ENCODE measurements at places on chromosomes 2 and 18.

DNA sequence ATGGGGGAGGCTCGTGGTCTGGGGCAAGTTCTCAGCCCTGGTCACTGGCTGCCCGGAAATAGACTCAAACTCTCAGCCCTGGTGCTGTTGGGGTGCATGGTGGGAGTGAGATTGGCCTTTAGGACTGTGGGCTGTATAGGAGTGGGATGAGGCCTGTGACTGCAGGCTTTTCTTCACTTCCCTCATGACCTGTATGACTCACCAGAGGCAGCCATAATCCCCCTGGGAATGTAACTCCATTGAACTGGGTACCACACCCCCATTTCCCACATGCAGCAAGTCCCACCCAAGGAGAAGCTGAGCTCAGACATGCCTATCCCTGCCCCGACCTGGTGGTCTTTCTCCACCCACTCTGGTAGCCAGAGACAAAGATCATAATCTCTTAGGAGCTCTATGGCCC lies 177.7 kb upstream of the OSR1 start:
- no peak for DNase-seq

DNA sequence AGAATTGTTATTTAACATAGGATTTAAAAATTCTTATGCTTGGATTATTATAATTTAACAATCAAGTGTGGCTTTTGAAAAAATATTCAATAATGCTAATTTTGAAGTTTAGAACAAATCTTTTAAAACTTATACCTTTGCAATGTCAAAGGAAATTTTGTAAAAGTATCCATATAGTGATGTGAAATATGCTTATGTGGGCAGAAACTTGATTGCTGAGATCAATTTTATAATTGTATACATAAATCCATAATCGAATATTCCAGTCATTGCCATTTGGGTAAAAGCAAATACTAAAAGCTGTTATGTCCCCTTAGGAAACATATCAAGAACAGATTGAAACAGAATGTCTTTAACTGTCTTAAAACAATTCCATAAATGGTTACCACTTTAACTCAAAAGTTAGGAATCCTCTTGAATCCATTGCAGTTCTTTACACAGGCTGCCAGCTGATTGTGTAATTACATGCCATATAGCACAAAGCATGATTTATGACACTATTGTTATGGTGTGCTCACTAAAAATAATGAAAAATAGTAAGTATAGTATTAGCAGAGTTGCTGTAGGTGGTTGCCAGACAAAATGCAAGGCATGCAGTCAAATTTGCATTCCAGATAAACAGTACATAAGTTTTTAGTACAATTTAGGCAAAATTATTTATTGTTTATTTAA lies 24.2 kb downstream of the PLCL1 start:
- no peak for DNase-seq

DNA sequence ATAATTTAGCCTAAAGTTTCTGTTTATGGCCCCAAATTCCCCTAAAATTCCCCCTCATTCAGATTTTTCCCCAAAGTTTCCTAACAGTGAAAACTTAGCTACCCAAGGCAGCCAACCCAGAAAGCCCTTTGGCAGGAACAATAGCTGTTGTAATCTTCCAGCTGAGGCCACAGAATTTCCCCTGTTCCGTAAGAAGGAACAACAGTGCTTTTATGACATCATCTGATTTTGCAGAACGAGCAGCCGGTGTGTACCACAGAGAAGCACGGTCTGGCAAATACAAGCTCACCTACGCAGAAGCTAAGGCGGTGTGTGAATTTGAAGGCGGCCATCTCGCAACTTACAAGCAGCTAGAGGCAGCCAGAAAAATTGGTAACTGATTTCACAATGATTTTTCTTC lies 6.3 kb downstream of the TNFAIP6 start:
- DNase-seq: no peak

DNA sequence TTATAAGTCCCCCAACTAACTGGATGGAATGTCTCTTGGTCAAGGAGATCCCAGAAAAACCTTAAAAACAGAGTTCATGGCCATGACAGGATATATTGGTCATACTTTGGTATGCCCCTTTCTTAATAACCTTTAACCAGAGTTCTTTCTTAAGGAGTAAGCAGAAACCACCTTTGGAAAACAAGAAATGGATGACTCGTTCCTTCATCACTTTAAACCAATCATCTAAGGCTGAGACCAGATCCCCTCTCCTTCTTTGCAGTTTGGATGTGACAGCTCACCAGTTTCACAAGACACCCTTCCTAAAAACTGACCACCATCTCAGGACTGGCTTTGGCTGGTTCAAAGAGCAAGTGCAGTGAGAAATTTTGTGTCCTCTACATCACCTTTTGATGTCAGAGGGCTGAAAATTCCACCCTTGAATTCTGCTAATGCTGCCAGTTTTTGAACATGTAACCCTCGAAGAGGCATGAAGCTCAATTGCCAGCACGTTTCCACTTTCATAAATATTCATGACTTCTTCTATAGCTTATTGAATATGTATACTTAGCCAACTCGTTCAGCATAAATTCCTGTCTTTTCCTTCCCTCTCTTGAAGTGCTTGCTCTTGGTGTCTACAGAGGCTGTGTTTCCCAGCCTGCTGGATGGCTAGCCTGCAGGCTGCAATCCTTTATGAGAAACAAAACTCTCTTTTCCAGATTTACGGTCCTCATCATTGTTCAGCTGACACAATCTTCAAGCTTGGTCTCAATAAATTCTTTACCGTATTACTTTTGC lies 1323.5 kb upstream of the TMEFF2 start:
- no peak for DNase-seq

DNA sequence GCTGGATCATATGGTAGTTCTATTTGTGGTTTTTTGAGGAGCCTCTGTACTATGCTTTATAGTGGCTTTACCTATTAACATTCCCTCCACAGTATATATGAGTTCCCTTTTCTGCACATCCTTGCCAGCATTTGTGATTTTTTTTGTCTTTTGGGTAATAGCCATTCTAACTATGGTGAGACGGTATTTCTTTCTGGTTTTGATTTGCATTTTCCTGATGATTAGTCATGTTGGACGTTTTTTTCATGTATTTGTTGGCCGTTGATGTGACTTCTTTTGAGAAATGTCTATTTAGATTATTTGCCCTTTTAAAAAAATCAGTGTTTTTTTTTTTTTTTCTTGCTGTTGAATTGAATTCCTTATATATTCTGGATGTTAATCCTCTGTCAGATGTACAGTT lies 31.1 kb downstream of the ACTR3 start:
- DNase-seq: no peak

DNA sequence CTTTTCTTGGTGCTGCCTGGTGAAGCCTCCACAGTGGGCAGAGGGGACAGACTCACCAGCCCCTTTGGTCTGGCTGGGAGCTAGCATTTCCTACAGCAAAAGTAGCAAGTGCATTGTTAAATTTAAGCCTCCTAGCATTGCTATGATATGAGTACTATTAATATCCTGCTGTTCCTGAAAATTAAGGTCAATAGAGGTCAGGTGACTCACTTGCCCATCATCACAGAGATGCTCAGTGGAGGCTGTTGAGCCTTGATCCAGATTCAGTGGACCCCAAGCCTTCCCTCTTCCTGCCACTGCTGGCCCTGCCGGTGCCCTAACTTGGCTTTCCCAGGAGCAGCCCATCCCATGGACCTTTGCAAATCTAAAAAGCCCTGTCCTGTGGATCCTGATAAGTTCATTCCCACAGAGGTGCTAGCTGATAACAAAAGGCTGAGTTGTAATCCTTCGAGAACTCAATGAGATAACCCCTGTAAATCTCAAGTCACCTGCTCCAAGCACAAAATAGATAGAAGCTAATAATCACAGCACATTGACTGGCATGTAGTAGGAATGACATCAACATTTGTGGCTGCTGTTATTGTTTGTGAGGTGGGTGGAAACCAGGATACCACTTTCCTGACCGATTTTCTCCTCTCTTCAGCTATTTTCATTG lies 84.4 kb downstream of the THNSL2 start:
- DNase-seq: no peak

GRCh38 chr2:154381931-154382794 lies 316.3 kb upstream of the KCNJ3 start:
- DNase-seq: no peak

- no peak for DNase-seq
Observed at GRCh38 chr2:56811401-56811800, 627.6 kb downstream of the CCDC85A start.

DNA sequence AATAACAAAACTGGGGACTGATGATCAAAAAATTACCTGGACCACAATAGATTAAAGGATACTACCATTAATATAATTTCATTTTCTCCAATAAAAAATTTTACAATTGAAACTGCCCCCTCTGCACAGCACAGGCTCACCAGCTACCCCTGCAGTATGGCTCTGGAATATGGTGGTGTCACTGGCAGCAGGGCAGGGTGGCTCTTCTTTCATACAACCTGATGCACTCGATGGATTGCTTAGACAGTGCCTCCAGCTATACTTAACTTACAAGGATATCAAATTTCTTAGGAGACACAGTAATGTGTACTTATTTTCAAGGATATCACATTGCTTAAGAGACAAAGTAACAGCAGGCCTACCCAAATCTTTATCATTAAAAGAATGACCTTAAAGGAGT lies 124.0 kb downstream of the PRELID3A start:
- DNase-seq: no peak

- no peak for DNase-seq
Observed at GRCh38 chr2:54212456-54212855, 43.6 kb downstream of the TSPYL6 start.

DNA sequence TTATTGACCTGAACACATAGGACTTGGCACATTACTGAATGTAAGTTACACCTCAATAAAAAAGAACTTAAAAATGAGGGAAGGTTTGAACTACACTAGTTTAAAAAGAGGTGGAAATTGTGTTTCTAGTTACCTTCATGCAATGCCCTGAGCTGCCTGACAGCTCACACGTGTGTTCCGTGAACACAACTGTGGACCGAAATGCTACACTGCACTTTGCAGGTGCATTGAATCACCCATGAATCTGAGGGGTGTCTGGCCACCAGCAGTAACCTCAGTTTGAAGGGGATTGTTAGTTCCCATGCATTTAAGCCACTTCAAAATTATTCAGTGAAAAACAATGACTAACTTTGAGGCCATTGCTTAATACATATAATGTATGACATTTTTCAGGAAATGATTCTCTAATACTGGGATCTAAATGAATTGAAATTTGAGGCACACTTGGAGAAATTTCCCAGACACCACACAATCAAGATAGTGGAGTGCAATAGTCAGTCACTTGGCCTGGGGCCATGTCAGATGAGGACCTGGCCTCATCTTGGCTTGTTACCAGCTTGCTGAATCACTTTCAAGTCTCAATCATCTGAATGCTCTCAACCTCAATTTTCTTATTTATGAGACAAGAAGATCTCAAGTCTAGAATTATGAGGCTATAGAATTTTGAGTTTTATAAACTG lies 59.3 kb downstream of the MYL12B start:
- peak; percentile 38 for DNase-seq

DNA sequence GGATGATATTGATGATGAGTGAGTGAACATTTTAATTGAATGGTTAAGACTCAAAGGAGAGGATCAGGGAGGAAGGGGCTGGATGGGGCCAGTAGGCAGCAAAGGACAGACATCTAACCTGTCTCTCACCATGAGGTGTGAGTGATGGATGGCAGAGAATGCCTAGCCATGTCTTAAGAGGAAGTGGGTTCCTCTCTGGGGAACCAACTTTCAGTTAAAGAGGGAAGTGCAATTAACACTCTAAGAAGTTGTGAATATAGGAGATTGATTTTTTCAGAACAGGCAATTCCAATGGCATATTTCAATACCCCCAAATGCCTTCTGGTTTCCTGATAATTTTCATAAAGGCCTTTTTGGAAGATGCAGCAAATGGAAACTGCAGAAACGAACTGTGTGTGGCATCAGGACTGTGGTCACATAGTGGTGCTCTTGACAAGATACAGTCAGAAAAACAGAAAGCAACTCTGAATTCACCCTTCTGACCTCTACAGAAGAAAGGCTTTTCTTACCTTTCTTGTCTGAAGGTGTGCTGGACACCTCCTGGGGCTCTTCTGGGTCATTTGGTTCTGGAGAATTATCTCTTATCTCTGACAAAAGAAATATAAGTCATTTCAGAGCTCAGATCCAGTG lies 10.2 kb downstream of the SP110 start:
- DNase-seq: no peak

- no peak for DNase-seq
Observed at GRCh38 chr2:209451209-209451834, 27.5 kb downstream of the MAP2 start.

- no peak for DNase-seq
Observed at GRCh38 chr2:22697054-22697788, 687.8 kb upstream of the KLHL29 start.

- DNase-seq: no peak
Observed at GRCh38 chr18:74139411-74139810, 8.2 kb downstream of the FBXO15 start.

GRCh38 chr2:154455866-154456265 lies 242.6 kb upstream of the KCNJ3 start:
- no peak for DNase-seq

GRCh38 chr2:159775021-159775420 lies 23.0 kb downstream of the CD302 start:
- no peak for DNase-seq

DNA sequence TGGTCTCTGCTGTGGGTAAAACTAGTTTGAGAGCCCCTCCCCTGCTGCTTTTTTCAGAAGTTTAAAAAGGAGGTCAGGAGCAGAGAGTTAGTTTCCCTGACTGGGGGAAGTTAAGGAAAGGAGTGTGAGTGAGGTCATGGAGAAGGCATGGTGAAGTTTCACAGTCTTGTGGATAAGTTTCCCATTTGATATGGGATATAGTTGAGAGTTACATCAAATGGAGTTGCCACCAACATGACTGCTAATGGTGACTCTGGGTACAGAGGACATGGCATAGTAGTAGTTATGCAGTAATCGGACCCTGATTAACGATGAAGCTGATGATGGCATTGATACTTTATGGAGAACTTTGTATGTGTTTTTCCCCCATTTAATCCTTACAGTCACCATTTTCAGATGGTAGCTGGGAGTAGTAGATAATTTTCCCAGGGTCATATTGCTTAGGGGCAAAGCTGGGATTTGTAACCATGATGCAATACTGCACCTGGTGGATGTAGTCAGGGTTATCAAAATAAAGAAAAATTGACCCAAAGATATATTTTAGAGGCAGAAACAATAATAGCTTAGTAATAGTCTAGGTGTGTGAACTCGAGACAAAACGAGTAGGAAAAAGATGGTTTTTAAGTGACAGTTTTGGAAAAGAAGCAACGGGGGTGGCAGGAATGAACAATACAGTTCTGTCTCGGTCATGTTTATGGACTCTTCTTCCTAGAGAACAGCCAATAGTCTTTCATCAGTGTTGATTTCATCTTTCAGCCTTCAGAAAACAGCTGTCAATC lies 74.6 kb downstream of the FMNL2 start:
- no peak for DNase-seq

GRCh38 chr18:32478317-32478716 lies 7.6 kb upstream of the GAREM1 start:
- no peak for DNase-seq

GRCh38 chr18:41155025-41155424 lies 800.0 kb upstream of the PIK3C3 start:
- DNase-seq: no peak

GRCh38 chr18:76989647-76990190 lies 142.9 kb downstream of the MBP start:
- DNase-seq: no peak

GRCh38 chr2:25982273-25982967 lies at the start of gene KIF3C:
TSS of gene KIF3C (minus strand) at chr2:25982497. CDS start at chr2:25981917, 580 bp downstream.
- peak; percentile 71 for DNase-seq

All from activated T-cell treated with anti-CD3 and anti-CD28 coated beads, Interleukin-2, amount 50 U/mL, for 72 hours (primary cell).